ENCODE measurements at places on chromosomes 3 and 15. TPM values are rescaled to one million over a fixed set of nuclear protein-coding genes. Genes with fewer than 3 reads are reported as not detected.

Gene TMCO5A
- 0.14 TPM for total RNA-seq

Gene CTXN2
- 0.06 TPM for total RNA-seq

Gene TGM5
- 0.26 TPM for total RNA-seq

Gene COL6A6
- total RNA-seq, result 0.12 TPM

Gene WWTR1
- 82.8 TPM for total RNA-seq

Gene SLC22A13
- total RNA-seq, result 0.95 TPM

Gene EBLN2
- total RNA-seq, result 3.0 TPM

Gene CCDC13
- total RNA-seq, result 1.4 TPM

Gene KBTBD13
- total RNA-seq, result not detected

Gene TRIM69
- 29.8 TPM for total RNA-seq

Gene TIGIT
- total RNA-seq, result 0.40 TPM

Gene P2RY14
- total RNA-seq, result 14.6 TPM

Gene GRAMD1C
- total RNA-seq, result 8.2 TPM

Gene TKT
- total RNA-seq, result 396 TPM

Gene LRRK1
- total RNA-seq, result 15.7 TPM

Gene AHSG
- 2.2 TPM for total RNA-seq

Gene GNAT1
- total RNA-seq, result not detected

Gene ZPLD1
- 14.2 TPM for total RNA-seq

Gene DPPA2
- not detected for total RNA-seq

Gene GOLGA6D
- total RNA-seq, result 0.12 TPM

Gene CCK
- 1.3 TPM for total RNA-seq

Gene DAZL
- not detected for total RNA-seq

Gene FILIP1L
- total RNA-seq, result 142 TPM

Gene SH2D7
- 2.3 TPM for total RNA-seq

Gene SLC12A1
- total RNA-seq, result not detected

Gene PARP16
- total RNA-seq, result 12.4 TPM

Gene NRG4
- total RNA-seq, result not detected

Gene RAB11A
- 250 TPM for total RNA-seq

Gene BCHE
- 4.0 TPM for total RNA-seq

Gene LRRC49
- total RNA-seq, result 9.8 TPM

Gene ASTE1
- total RNA-seq, result 6.0 TPM

Gene LDHAL6B
- not detected for total RNA-seq

Gene SLCO2A1
- total RNA-seq, result 48.1 TPM

Gene RHOV
- 0.63 TPM for total RNA-seq
